CMK (cell line): ENCODE measurements at places on chromosomes 7 and 10.

DNA sequence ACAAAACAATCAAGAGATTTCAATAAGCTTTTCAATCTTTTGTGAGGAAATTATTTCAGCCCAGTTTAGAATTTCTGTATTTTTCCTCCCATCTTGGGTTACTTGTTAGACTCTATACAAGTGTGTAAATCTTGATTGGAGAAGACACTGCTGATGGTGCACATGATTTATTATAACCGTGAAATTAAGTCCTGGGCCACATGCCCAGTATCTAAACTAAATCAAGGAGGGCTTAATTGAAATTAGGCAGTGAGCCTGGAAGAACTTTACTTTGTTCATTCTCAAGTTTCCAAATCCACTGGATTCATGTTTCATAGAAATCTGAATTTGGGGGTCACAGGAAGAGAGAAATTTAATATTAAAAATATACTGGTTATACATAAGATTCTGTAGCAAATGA lies 44.5 kb downstream of the CSTF2T start:
- DNase-seq, result no peak

GRCh38 chr7:69172357-69173077 lies 425.8 kb upstream of the AUTS2 start:
- DNase-seq, result no peak

DNA sequence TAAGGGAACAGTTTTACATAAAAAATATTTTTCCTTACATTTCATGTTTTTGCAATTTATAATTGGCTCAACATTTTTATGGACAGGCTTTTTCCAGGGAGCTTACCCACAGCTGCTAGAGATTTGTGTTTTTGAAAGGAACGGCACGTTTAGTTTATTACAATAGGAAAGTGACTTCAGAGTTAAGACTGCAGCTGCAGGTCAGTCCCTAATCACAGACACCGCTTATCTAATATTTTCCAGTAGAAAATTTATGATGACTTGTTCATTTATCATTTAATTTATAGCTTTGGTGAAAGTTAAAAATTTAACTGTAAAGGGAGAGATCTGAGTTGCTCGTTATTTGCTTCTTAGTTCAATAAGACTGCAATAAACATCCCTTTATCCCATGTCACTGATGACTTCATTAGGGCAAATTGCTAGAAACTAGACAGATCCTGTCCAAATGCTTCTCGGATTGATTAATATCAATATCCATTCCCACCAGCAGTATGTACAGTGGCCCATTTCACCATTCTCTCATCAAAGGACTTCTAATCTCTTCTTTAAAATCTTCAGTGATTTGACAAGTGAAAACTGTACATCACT lies 97.0 kb upstream of the ODAD2 start:
- DNase-seq, result no peak

- no peak for DNase-seq
Measured at GRCh38 chr7:102434039-102434486, 688 bp downstream of the ORAI2 start.

DNA sequence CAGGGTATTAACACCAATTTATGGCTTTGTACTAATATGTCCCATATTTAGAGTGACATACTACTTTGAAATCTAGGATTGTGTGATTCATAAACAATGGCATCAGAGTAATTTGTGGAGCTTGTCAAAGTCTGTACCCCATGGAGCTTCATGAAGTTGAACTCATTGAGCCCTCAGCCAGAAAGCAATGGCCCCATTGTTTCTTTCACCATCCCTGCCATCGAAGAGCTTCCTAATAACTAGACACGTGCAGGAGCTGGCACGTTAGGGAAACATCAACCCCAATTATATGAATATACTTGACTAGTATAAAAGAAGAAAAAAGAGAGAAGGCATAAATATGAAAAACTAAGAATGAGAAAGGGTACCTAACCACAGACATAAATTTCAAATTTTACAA lies 206.6 kb downstream of the CXCL12 start:
- no peak for DNase-seq

DNA sequence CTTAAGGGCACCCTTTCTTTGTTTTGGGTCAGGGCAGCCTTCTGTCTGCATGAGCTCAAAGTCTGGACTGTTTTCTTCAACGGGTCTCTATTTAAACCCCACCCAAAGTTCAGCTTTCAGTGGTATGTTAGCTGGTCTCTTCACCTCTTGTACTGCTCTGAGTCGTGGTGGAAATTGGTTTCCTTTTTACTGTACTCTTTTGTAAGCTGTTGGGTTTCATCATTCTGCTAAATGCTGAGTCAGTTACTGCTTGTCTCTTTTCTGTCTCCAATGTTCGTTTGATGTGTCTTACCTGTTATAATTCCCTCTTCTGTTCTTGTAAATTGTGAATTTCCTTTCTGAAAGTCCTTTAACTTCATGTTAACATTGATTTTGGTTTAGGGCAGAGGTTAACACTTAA lies 64.1 kb upstream of the MALRD1 start:
- DNase-seq, result no peak

DNA sequence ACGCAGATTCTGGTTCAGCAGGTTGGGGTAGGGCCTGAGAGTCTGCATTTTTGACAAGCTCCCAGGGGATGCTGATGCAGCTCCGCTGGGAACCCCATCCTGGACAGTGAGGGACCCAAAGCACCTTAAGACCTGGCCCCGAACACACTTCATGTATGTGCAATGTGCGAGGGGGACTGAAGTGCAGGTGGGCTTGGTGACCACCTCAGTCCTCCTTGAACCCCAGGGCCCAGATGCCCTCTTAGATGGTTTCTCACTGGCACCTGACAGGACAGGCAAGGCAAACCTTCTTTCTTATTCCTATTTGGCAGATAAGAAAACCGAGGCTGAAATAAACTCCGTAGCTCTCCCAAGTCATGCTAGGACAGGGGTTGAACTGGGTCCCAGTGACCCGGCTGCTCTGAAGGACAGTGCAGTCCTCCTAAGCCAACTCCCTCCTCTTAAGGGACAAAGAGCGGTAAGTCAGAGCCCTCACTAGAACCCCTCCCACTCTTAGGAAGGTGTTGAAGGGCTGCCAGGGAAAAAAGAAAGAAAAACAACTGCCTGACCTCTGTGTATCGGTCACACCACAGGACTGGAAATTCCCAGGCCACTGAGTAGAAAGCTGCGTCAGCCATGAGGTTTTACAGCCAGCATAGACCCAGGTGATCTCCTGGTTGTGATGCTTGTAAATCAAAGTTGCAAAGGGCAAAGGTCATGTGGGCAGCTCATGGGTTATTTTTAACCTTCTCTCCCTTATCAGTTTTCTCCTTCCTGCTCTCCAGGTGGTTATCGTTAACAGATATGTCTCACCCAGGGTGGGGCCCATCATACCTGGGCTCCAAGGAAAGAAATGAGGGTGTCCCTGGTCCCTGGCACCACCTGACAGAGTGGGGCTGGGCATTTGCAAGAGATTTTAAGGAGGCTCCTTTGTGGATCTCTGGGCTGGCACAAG lies 90.9 kb upstream of the SMNDC1 start:
- no peak for DNase-seq

GRCh38 chr10:96643920-96644319 lies 57.1 kb upstream of the TM9SF3 start:
- DNase-seq, result no peak

GRCh38 chr10:70744617-70745143 lies 40.5 kb downstream of the TBATA start:
- no peak for DNase-seq

GRCh38 chr10:51326174-51326573 lies 251.9 kb downstream of the PRKG1 start:
- no peak for DNase-seq

DNA sequence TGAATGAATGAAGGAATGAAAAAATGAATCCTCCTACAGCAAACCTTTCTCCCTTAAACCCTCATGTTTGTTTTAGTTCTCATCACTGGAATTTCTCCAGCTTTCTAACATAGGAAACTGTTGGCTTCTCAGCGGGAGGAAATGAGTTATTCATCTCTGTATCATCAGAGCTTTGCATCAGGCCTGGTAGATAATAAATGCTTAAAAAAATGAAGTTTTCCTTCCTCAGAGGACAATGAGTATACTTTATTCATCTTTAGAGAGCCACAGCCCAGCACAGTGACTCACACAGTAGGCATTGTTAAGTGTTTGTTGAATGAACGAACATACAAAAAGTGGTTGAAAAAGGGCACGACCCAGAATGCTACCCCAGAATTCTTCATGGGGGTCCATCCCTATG lies 62.6 kb downstream of the COL13A1 start:
- no peak for DNase-seq

GRCh38 chr10:79058899-79059841 lies 9.6 kb upstream of the ZMIZ1 start:
- no peak for DNase-seq

GRCh38 chr7:8390262-8390626 lies 43.2 kb upstream of the NXPH1 start:
- no peak for DNase-seq

- no peak for DNase-seq
Measured at GRCh38 chr10:4807761-4808507, 18.1 kb upstream of the AKR1E2 start.

GRCh38 chr10:12212454-12212853 lies 16.5 kb downstream of the CDC123 start:
- no peak for DNase-seq

DNA sequence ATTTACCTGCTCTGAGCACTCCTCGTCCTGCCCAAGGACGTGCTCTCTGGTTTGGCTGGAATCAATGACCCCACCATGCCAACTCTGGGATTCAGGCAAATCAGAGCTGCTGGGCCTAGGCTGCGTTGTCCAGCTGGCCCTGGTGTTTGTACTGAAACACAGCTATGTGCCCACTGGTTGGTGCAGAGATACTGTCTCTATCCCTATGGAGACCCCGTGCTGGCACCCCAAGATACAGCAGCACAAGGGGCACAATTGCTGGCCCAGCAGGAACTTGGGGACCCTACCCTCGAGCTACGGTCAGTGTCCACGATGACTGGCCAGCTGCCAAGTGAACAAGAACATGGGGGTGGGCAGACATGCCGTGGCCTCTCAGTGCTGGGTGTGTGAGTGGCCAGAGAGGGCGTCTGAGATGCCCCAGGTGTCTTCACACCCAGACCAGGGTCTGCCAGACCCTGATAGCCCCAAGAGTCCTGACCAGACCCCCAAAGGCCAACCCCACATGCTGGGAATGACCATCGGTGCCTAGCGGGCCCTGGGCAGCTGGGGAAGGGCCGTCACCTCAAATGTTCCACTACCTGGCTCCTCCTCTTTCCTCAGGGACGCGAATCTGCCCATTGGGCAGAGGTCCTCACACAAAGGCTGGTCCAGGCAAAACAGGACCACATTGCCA lies 79.3 kb upstream of the ZNF479 start:
- no peak for DNase-seq

DNA sequence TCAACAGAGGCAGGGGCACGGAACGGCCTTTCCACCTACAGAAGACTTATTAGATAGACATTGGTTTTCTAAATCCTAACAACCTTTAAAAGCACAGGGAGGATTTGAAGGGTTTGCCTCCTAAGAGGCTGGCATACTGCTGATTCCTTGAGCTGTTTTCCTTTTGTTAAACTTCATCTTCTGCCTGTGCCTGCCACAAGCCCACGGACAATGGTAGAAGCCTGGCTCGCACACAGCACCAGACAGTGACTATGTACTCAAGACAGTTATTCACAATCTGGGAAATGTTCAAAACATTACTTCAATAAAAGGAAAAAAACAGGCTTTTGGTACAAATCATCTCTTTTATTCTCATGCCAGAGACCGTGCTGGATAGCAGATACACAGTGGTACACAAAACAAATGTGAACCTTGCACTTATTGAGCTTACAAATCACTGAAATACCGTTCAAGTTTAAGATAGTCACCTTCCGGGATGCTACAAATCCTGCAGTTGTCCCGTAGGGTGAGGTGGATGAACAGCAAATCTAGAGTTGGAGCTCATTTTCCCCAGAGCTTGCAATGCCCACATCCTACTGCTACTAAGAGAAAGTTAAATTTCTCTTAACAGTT lies 63.9 kb downstream of the VPS41 start:
- no peak for DNase-seq

DNA sequence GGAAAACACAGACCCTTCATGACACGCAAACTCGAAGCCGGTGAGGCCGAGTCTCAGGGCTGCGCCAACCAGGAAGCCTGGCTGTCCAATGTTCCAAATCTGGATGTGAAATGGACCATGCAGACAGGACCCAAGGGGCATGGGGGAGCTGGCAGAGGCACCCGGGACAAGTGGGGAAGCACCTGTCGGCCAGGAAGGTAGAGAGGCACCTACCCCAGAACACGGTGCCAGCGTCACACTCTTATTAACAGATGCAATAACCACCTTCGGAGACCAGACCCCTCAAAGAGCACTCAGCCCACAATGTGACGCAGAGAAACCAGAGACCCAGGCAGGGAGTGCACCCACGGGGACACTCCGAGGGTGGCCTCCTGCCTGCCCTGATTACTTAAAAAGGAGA lies 88.3 kb upstream of the PDGFA start:
- DNase-seq, result no peak

DNA sequence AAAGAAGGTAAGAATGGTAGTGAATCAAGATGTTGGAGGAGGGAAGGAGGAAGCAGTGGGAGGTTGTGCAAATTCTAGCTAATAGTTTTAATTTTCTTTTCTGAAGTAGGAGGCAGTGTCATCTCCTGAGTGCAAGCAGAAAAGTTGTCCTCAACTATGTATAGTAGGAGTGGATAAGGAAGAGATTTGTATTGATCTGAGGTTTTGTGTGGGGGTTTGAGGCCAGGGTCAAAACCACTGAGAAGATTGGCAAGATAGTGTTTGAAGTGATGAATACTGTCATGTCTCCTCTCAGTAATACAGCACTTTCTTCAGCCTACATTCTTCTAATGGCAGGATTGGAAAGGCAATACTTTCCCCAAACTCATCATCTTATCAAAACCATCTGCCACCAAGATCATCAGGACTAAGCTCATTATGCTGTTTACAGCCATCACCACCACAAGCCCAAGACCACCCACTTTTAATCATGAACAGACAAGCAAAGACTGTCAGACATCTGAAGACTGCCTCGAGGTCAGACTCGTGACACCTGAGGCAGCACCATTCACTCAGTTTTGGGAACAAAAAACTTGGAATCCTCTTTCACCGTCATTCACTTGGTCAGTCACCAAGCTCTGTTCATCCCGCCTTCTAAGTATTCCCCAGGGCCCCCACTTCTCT lies 1.5 kb upstream of the MIOS start:
- no peak for DNase-seq

DNA sequence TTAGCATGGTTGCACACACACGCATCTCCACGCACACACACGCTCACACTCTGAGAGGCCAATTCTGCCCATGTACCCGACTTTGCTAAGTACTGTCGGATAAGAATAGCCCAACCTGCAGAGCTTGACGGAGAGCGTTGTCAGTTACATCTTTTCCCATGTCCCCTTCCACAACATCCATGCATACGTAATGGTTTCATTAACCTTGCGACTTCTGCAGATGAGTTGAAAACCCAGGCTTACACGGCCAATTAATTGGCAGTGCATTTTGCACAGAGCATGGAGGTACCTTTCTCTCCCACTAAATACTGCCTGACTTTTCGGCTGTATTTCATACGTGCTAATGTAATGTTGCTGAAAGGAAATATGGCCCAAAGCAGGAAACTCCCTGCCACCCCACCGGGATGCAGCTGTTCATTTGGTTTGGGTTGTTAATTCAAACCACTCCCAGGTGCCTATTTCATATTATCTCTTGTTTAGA lies 291.2 kb upstream of the HABP2 start:
- no peak for DNase-seq
